ENCODE measurements at places on chromosomes 12 and 14.

DNA sequence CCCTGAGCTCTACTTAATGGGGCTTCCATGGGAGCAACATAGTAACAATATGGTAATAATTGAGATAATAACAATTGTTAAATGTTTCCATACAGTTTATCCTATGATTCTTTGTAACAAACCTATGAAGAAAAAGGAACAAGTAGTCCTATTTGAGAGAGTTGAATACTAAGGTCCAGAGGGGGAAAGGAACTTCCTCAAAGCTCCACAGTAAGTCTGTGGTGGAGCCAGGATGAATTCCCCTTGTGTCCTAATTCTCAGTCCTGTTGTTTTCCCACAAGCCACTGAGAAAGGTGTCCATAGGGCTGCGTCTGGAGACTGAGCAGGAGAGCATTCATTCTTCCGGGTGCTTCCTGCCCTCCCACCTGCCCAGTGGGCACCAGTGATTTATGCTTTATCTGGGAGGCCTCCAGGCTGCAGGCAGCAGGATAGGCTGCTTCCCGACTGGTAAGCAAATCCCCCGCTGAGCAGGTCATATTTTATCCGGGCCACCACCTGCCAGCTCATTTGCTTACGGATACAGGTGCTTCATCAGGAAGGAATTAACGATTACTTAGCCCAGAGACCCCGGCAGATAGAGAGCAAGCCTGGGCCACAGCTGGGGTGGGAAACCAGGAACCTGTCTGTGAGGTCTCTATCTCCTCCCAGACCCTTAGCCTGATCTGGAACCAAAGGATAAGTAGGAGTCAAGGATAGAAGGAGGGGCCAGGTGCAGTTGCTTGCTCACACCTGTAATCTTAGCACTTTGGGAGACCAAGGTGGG, 33.9 kb upstream of the FAM222A start:
- no peak for DNase-seq

- no peak for DNase-seq
Observed at GRCh38 chr12:122979908-122980182, 636 bp upstream of the ARL6IP4 start.

GRCh38 chr14:60840313-60840712, 105.8 kb downstream of the MNAT1 start:
- no peak for DNase-seq

DNA sequence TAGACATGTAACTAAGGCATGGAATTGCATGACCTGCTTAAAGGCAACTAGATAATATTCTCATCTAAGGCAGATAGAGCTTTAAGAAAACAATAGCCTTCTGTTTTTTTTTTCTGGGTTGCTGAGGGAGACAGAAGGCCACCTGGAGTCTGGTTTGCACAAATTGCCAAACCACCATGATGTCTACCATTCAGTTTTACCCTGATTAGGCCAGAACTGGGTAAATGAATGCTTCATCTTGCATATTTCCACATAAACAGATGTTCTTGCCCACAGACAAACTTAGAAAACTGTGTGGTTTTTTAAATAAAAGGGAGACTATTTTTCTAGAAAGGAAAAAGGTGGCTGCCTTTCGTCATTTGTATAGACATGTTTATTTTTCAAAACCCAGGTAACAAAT, 278.7 kb upstream of the PRICKLE1 start:
- no peak for DNase-seq

DNA sequence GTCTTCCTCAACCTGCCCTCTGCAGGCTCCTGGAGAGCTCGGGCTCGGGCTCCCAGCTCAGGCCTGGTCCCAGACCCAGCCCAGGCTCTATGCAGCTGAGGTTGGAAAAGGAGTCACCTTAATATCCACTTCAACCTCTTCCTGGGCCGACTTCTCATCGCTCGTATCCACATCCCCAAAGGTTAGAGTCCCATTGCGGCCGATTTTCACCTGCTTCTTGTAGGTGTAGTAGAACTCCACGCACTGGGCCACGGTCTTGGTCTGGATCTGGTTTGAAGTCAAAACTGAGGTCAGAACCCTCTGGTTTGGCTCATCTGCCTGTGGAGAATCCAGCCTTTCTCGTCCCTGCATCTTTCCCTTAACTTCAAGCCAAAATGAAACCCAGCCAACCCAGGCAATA, 8.4 kb upstream of the PNMA1 start:
- DNase-seq, result no peak

Measured in stimulated activated naive B cell treated with anti-CD40 and anti-IgM and Interleukin-4, amounts not matched to agents 10 μg/mL and 1 μg/mL and 100 μg/mL, for 72 hours (primary cell).